Type B pancreatic cell (in vitro differentiated cells): ENCODE measurements at places on chromosomes 7 and 10.

GRCh38 chr7:18426564-18427226, 68.9 kb upstream of the HDAC9 start:
- DNase-seq: no peak

DNA sequence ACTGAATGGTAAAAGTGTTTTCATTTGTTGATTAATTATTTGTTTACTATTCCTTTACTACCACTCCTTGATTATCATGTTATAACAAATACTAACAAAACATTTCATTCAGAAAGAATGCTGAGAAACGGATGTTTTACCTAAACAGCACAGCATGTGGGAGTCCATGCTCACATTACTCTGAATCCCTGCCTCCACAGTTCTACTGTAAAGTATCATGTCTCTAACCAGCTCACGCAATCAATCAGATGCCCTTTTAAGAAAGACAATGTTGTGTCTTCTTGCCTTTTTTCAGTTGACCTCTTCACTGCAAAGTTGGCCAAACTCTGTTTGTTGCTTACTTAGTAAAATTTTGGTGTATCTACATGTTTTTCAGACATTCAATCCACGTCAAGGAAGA, 232.5 kb upstream of the MDFIC start:
- DNase-seq: no peak

DNA sequence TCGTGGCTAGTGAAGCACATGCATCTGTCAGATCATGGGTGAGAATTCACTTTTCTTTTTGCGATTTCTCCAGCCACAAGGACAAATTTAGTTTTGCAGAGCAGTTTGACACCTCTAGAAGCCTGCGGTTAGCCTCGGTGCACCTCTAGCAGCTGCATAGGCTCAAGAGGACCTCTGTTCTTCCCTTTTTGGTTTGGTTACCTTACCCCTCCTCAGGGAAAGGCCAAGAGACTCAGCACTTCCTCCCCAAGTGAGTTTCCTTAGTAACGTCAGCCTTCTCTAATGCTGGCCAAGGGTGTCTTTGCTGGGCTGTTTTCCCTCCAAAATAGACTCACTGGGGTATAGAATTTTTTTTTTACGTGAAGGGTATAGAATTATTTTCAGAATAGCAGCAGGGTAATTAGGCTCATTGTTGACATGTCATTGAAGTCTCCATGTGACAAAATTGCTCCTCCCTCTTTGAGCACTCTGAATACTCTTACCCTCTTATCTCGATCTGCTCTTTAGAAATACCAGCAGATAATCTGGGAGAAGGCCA, 97.8 kb downstream of the AUTS2 start:
- no peak for DNase-seq

DNA sequence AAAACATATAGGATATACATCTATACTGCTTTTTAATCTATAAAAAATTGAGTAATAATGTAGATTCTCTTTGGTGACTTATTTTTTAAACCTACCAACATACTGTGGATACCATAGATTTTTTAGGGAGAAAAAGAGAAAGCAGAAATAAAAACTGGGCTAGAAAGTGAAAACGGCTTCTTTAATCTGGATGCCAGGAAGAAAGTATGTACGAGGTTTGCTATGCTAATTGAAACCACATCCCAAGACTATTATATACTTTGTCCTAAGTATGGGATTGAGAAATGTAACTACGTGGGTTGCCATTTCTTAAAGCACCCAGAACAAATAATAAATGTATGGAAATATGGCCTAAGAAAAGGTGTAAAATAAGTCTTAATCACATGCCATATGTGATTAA, 129.0 kb upstream of the NFE2L3 start:
- DNase-seq: no peak

DNA sequence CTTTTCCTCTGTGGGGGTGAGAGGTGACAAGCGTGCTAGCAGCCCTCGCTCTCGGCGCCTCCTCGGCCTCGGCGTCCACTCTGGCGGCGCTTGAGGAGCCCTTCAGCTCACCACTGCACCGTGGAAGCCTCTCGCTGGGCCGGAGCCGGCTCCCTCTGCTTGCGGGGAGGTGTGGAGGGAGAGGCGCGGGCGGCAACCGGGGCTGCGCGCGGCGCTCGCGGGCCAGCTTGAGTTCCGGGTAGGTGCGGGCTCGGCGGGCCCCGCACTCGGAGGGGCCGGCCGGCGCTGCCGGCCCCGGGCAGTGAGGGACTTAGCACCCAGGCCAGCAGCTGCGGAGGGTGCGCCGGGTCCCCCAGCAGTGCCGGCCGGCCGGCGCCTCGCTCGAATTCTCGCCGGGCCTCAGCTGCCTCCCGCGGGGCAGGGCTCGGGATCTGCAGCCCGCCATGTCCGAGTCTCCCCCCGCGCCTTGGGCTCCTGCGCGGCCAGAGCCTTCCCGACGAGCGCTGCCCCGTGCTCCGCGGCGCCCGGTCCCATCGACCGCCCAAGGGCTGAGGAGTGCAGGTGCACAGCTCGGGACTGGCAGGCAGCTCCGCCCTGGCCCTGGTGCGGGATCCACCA, 352.8 kb upstream of the PODXL start:
- no peak for DNase-seq

GRCh38 chr10:11532306-11532705, 79.1 kb downstream of the USP6NL start:
- DNase-seq: no peak

GRCh38 chr7:144787127-144787526, 48.7 kb downstream of the TPK1 start:
- DNase-seq: no peak

DNA sequence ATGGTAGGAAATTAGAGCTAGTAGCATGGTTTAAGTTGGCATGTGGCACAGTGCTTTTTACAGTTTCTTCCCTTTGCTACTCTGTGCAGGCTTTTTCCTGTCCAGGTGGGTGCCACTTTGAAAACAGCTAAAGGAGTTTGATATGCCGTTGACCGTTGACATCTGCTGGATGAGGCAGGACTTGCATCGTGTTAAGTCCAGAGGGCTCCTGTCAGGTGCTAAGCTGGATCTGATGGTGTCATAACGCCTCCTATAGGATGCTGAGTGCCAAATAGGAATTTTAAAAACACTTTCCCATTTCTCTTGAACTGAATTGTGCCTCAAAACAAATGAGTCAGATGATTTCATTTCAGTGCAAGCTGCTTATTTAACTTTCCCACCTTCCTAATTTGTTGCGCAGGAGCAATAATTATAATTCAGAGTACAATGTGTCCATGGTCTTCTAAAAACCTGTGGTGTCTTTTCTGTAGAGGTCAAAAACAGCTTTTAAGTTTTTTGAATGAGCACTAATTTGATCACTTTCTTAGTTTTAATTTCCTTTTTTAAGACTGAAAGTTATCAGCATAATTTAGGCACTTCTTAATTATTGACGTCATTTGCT, 178.3 kb downstream of the CDCA7L start:
- no peak for DNase-seq

DNA sequence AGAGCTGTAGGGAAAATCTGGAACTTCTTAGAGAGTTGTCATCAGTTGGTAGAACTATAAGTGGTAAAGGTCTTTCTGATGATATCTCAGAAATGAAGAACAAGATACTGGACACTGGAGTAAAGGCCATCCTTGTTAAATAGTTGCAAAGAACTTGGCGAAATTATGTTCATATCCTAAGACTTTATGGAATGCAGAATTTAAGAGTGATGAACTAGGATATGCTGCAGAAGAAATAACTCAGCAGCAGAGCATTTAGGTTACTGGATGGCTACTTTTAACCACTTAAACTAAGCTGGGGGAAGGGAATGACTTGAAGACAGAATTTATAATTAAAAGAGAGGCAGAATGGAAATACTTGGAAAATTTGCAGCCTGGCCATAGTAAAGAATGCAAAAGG, 23.7 kb downstream of the PTEN start:
- no peak for DNase-seq

DNA sequence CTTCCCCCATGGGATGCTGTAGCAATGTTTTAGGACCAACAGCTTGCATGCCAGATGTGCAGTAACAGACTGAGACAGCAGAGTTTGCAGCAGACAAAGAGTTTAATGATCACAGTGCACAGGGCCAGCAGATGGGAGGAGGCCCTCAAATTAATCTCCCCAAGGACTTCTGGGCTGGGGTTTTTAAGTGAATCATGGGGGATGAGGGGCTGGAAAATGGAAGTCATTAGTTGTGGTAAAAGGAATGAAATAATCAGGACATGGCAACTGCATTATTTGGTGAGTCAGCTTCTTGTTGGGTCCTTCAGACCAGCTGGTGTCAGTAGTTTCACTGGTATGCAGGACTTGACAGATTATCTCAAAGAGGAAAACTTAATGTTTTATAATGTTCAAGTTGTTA, 12.6 kb upstream of the NRBF2 start:
- DNase-seq: no peak

DNA sequence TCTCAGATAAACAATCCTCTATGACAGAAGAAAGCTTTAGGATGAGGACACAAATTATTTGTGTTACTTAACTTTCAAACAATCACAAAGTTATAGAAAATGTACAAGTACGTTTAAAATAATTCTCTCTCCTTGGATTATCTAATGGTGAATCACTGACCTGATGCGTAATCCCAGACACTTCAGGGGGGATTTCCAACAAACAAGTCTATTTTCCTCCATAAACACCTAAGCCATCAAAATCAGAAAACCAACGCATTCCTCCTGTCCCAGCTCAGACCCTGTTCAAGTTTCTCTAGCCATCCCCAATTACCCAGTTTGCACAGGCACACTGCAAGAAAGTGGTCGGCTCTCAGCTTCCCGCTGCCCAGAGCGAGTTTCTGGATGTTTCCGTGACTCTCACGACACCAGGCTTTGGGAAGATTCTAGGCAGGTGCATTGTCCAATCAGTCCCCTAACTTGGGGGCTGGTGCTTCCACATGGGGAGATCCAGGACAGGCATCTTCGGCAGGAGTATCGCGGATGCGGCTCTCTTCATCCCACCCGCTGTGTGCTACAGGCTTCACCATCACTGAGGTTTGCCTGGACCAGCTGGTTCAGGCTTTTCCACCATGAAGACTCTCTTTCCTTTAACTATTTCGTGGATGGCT, 200.0 kb downstream of the ZMYND11 start:
- no peak for DNase-seq

GRCh38 chr10:8435186-8436055, 380.9 kb downstream of the GATA3 start:
- DNase-seq: no peak

DNA sequence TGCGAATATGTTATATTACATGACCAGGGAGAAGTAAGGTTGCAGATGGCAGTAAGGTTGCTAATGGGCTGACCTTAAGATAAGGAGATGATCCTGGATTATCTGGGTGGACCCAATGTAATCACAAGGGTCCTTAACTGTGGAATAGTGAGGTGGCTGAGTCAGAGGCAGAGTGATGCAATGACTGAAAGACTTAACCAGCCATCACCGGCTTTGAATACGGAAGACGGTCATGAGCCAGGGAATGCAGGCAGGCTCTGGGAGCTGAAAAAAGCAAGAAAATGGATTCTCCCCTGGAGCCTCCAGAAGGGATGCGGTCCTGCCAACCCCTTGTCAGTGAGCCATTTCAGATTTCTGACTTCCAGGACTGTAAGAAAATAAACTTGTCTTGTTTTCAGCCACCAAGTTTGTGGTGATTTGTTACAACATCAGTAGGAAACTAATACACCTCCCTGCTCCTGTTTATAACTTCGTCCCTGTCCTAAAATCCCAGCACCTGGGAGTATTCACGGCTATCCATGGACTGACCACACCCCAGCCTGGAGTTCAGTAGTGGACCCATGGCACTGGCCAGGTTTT, 4.6 kb upstream of the C10orf95 start:
- no peak for DNase-seq

- no peak for DNase-seq
Observed at GRCh38 chr10:30166929-30167328, 107.5 kb upstream of the JCAD start.

GRCh38 chr7:70710011-70710480, 421.9 kb upstream of the GALNT17 start:
- DNase-seq: no peak

GRCh38 chr7:23055582-23056178, 41.8 kb upstream of the HYCC1 start:
- no peak for DNase-seq

DNA sequence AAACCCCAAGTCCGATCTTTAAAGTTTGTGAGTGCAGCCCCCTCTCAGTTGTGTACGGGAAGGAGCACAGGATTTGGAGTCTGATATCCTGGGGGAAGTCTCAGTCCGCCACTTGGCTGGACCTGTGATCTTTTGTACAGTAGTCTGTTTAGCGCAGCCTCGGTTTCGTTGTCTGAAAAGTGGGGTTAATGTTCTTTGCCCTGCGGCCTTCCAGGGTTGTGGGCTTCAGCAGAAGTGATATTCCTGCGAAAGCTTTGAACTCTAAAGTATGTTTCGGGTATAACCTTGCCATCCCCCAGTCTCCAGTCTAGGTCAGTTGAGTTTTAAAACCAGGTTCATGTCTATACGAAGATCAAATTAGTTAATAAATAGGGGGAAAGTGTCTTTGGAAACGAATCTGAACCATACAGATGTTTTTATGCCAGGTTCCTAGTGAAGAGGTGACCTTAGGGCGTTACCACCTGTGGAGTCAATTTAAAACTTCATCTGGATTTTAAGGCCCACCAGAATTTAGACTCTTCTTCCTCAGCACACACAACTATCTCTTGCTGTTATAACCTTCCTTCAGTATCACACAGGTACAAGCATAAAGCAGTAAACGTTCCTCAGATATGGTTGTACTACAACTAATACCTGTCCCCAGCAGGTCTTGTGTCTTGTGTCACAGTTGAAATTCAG, 904 bp downstream of the R3HCC1L start:
- no peak for DNase-seq

- no peak for DNase-seq
Observed at GRCh38 chr7:70393956-70394355, 738.0 kb upstream of the GALNT17 start.

- DNase-seq: no peak
Observed at GRCh38 chr7:42033480-42033879, 203.5 kb downstream of the GLI3 start.

- no peak for DNase-seq
Observed at GRCh38 chr7:132424821-132425724, 151.2 kb downstream of the PLXNA4 start.

DNA sequence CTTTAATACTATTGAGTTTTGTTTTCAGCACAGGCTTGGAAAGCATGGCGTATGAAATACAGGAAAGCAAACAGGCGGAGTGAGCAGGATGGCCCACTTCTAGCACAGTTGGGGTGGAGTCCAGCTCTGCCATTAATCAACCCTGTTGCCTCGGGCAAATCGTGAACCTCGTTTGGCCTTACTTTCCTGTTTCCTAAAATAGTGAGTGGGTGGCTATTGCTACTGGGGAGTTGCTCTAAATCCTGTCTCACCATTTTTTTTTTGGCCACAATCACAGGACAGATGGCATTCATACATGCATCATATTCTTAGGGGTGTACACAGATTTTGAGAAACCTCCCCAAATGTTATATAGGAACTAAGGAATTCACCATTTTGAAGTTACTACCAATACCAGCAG, 157.8 kb downstream of the ANLN start:
- no peak for DNase-seq
